ENCODE measurements at places on chromosomes 6 and 20. TPM values are rescaled to one million over a fixed set of nuclear protein-coding genes. Genes with fewer than 3 reads are reported as not detected.

- DNase-seq = no peak
These were observed 3.3 kb downstream of the SPEF1 start for GRCh38 chr20:3777716-3778629.

The RAMACL gene
- polyA plus RNA-seq = not detected

DNA sequence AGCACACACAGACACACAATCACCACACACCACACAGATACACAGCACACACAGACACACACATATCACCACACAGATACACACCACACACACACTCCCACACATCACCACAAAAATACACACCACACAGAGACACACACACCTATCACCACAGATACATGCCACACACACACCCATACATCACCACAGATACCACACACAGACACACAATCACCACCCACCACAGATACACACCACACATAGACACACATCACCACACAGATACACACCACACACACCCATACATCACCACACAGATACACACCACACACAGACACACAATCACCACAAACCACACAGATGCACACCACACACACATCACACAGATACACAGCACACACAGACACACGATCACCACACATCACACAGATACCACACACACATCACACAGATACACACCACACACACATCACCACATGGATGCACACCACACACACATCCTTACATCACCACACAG, 74.0 kb downstream of the GRM4 start:
- DNase-seq = no peak

- no peak for DNase-seq
These were observed 110.0 kb upstream of the MTHFD1L start for GRCh38 chr6:150755524-150755923.
